PC-3 (cell line): ENCODE measurements at places on chromosomes 5 and 9. TPM values are rescaled to one million over a fixed set of nuclear protein-coding genes. Genes with fewer than 3 reads are reported as not detected.
A peak's percentile ranks its signal among the peaks of the same experiment; 100 is the strongest.

DNA sequence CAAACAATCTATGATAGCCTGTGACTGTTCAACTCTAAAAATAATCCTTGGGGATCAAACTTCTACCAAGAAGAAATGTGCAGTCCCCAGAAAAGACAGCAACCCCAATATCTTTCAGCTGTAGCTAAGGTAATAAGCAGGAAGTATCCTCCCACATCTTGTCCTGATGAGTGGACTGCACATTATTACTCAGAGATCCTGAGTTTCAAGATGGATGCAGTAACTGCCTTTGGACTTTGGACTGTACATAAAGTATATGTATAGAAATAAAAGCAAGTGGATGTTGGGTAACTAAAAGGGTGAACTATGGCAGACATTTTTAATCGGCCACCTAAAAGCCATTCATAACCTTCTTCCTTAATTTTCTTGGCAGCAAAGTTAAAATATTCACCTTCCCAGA is 45.1 kb downstream of the SMIM23 start:
- DNase-seq, result no peak

Gene ADAMTS2
- total RNA-seq, result not detected in 2 replicates

Gene GOLGA1
- 8.6 and 13.2 TPM in 2 replicates for total RNA-seq

DNA sequence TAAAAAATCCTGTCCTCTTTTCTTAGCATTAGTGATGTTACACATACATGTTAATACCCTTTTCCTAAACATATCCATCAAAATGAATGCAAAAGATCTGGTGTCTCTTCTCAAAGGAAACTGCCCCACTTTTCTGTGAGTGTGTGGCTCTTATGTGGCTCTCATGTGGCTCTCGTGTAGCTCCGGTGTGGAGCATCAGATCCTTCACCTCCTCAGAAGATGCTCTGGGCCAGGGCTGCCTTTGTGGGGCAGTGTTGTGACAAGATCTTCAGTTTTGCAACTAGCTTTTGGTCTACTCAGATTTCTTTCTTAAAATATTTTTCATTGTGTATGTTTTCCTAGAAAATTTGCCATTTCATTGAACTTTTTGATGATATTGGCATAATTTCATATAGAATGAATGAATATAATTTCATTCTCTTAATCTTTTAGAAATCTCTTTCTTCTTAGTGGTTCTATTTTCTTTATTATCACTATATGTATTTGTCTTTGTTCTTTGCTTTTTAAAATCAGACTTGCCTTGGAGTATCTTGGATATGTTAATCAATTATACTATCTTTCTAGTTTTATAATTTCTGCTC is 19.4 kb downstream of the GARNL3 start:
- peak; percentile 39 for DNase-seq

DNA sequence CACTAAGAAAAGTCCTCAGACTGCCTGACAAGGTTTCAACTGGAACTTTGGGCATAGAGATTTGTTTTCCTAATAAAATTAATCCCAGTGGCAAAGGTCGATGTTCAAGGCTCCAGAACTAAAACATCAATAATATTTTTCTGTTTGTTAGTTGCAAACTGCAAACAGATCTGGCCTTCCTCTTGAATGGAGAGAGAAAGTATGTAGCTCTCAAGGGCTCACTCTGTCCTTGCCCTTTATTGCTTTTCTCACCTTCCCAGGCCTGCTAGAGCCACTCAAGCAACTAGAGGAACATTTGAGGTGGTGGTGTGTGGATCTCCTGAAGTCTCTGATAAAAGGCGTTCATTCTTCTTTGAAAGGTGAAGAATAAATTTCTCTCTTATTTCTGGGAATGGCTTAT is 16.6 kb downstream of the ALDH1A1 start:
- no peak for DNase-seq

GRCh38 chr5:79105868-79106267 is 5.7 kb upstream of the BHMT start:
- no peak for DNase-seq

Gene IFNK
- not detected in 2 replicates for total RNA-seq

DNA sequence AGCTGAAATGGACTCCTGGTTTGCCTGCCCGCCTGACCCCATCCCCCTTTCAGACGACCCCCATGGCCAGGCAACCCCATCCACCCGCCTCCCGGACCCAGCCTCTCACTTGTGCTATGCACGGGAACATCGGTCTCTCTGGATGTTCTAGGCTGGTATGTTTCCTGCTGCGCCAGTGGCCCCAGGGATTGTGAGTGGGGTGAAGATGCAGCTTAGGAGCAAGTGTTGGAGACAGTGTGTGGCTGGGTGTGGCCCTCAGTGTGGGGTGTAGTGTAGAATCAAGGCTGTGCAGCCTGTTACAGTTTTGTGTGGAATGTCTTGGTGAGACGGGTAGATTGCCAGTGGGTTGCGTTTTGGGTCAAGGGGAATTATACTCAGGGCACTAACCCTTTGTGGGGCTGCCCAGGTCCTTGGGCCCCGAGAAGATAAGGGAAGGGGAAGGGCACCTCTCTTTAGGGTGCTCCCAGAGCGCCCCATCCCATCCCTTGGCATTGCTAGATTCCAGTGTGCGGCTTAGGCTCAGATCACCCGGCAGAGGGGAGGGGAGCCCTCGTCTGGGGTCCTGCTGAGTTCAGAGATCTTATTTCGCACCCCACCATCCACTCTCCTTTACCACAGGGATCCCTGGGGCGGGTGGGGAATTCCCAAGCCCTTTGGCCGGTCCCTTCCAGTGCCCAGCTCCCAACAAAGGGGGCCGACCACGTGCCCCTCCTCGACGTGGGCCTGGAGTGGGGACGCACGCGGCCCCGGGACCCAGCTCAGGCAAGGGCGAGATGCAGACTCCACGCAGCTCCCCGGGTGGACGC is 4.6 kb downstream of the IER5L start:
- no peak for DNase-seq

- DNase-seq, result no peak
These were observed 43.2 kb upstream of the IL7R start for GRCh38 chr5:35813521-35813920.

DNA sequence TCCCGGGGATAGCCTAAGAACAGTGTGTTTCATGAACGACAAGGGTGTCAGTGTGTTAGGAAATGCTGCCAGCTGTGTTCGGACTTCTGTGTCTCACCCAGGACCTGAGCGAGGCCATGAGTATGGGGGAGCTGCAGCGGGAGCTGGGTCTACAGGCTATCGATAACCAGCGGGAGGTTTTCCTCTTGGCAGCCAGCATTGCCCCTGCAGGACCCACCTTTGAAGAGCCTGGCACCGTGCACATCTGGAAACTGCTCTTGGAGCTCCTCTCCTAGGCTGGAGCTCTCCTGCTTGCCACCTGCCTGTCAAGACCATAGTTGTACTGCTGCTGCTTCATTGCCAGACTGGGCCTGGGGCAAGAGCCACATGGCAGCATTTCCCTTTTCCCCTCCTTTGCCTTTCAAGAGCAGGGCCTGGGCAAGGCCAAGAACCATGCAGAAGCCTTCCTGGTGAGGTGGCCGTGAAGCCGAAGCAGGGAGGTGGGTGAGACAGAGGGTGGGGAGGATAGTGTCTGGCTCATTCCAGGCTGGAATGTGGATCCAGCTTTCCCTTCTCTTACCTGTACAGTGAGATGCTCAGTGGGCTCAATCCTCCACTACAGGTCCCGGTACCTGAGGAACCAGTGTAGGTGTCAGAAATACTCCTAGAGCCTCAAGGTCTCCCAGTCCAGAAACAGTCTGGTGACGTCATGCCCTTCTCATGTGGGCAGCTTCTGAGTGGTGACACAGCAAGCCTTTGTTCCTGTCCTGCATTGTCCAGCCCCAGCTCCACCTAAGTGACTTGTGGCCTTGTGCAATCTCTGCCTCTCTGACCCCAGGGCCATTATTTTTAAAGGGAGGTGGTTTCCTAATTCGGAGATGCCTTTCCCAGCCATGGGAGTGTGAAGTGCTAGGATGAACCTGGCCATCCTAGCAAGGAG is 6.6 kb downstream of the ARL10 start:
- no peak for DNase-seq

Gene SPAG8
- total RNA-seq, result not detected in 2 replicates

- DNase-seq, result peak; percentile 56
These were observed 4.2 kb upstream of the FGF18 start for GRCh38 chr5:171415115-171415730.

GRCh38 chr5:125847561-125847960 is 575.6 kb upstream of the GRAMD2B start:
- no peak for DNase-seq

DNA sequence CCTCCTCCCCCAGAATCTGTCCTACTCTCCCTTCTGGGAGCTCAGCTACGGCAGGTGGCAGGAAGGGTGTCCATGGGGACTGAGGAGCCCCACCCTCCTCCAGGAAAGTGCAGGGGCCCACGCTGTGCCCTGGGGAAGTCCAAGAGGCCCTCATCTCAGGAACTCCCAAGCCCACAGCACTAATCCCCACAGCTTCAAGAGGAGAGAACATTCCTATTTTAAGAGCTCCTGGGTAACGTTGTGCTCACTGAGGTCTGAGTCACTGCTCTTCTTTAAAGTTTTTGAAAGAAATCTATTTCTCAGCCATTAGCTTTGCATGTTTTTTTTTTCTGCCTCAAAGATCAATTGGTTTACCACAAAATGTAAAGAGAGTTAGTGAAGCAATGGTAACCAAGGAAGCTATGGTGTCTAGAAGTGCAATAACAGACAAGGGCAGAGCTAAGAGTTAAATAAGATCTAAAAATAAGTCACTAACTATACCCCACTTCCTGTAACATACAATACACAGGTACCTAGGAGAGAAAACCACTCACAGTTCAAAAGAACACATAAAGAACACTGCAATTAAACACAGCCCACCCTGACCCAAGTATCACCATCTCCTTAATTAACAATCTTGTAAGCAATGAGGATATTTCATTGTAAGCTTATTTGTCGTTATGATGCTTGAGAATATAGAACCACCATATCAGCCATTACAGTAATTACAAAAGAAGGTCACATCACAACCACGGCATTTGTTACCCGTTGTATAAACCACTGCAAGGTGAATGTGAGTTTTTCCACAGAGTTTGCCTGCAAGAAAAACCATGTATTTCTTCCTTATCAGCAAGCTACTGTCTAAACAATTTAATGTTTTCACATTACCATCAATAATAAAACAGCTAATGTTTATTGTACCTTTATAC is 382.3 kb upstream of the SLC30A5 start:
- DNase-seq, result no peak

- no peak for DNase-seq
These were observed 209.6 kb downstream of the TTLL11 start for GRCh38 chr9:121883281-121884056.

DNA sequence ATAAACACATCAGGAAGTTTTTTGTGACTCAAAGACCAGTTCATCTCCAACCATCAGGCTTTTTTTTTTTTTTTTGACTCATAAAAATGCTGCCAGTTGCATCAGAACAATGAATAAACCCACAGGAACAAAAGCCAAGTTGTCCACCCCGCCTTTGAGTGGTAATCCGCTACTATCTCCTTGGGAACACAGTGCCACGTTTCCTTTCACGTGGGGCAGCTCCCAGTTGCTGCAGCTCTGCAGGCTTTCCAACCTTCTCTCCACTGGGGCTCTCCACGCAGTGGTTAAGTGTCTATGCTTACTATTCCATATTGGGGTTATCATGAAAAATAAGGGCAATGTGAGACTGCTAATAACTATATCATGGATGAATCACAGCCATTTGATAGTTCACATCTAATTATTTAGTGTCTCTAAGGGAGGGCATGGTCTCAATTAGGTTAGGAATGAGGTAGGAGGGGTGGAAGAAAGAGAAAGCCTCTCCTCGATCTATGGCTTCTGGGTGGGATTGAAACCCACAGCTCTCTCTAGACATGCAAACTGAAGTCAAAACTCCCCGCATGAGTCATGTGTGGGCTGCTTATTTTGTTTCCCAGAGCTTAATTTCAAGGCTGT is 55.8 kb upstream of the ACTBL2 start:
- peak; percentile 64 for DNase-seq

DNA sequence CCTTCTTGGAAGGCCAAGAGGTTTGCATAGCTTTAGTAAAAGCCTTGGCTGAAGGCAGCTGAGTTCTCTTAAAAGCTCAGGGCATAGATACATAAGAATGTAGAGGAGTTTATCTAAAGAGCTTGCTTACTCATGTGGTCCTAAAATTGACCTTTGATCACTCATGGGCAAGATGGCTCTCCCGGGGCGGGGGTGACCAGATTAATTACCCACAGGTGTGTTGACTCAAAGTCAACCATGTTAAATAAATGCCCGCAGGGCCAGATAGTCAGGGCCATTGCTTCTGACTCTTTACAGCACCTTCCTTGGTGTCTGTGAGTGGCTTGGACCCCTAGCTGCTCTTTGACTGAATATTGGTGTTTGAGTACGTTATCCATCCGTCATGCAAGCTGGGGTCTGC is 33.1 kb upstream of the GHR start:
- DNase-seq, result peak; percentile 12

Gene BRD3
- 4.4 and 5.5 TPM in 2 replicates for total RNA-seq

- no peak for DNase-seq
These were observed 408.8 kb upstream of the IRX1 start for GRCh38 chr5:3186736-3187405.

Gene ELAVL2
- 10.9 and 16.3 TPM in 2 replicates for total RNA-seq

DNA sequence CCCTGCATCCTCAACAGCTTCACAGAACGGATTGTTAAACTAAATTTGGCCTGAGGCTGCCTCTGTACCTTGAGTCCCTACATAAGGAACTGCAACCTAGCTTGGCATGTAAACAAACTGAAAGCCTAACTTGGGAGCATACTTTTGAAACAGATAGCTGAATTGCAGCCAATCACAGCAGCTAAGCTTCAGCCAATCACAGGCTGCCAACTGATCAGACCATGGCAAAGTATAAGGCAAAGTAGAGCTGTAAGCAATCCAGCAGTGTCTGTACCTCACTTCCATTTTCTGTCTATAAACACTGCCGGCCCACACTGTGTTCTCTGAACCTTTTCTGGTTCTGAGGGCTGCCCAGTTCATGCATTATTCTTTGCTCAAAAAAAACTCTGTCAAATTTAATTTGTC is 8.9 kb upstream of the ZNF483 start:
- DNase-seq, result peak; percentile 21

GRCh38 chr5:40308867-40309266 is 370.8 kb upstream of the PTGER4 start:
- no peak for DNase-seq

- DNase-seq, result peak; percentile 57
These were observed 8.0 kb upstream of the FXN start for GRCh38 chr9:69027355-69028097.

DNA sequence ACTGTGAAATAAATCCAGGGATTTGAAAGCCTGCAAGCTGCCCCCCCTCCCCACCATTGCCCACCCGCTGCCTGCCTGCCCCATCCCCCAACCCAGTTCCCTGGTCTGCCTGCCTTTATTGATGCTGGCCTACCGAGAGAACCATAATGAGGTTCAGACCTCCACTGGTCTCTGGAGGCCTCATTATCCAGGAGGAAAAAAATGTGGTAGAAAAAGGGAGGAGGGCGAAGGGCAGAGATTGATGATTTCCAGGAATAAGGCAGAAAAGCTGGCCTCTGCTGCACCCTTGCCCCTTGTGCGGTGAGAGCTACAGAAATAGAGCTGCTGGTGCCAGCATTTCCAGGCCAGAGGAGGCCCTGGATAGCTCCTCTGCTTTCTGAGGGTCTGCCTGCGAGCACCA is 216.1 kb downstream of the PAPPA start:
- no peak for DNase-seq

DNA sequence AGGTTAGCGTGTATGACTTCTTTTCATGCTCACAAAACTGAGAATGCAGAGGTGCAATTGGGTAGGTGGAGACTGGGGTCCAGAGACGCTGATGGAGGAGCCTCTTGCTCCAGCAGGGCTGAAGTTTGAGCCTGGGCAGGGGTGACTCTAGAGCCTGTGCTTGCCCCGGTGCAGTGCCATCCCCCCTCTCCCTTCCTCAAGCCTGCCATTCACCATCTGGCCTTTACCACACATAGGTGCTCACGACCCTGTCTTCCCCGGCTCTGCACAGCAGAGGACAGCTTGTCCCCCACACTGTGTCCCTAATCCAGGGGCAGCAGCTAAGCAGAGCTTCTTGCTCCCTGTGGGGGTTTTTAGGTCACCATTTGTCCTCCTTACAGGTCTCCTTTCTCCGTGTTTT is 86.5 kb downstream of the DAP start:
- DNase-seq, result no peak
